ENCODE measurements at places on chromosomes 3 and 15.

- no peak for DNase-seq
Measured at GRCh38 chr15:83445643-83446042, 1.5 kb upstream of the SH3GL3 start.

DNA sequence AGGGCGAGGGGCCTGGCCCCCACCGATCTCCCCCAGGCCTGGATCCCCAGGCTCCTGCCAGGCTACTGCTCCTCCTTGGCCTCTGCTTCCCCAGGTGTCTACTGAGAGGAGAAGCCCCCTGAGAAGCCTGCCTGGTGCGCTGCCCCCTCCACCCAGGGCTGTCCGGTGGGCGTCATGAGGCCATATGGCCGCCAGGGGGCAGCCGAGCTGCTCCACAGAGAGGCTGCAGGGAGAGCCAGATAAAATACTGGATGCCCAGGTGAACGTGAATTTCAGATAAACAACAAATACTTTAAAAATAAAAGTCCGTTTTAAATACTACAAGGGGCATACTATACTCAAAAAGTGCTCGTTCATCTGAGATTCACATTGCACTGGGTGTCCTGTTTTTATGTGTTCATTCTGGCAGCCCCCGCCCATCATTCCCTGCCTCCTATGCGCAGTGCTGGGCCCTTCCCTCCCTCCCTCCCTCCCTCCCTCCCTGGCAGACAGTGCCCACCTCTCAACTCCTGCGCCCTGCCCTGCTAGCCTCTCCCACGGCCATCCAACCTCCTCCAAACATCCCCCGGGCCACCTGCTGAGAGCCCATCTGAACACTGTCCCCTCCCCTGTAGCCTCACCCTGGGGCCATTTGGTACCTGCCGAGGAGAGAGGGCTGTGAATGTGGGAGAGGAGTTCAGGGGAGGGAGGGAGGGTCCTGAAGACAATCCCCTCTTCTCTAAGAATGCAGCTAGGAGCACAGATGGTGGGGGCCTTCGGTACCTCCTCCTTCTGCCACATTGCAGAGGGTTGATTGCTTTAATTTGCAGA, 29.6 kb downstream of the PSTPIP1 start:
- DNase-seq = peak; percentile 62

DNA sequence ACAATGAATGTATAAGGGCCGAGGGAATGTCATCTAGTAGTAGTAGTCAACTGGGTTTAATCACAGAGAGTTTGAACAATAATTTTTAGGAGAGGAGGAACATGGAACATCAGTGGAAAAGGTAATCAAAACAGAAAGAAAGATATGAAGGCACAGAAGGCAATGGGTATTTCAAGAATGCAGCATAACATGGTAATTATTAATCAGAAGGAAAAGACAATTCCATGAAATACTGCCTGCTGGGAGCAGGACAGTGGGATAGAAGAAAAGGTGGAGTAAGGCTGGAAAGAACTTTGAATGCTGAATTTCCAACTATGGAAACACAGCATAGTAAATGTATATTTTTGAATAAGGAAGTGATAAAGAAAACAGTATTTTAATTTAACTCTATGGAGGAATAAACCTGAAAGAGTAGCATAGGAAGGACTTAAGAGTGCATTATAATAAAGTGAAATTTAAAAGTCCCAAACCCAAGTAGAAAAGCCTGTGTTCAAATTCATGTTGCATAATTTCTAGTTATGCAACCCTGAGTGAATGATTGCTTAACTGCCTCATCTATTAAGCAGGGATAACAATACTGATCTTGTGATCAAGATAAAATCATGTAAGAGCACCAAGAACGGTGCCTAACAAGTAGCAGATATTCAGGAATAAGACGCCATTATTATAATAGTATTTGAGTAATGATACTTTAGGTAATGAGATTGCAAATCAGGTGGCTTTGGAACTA, 357.7 kb downstream of the TBC1D5 start:
- no peak for DNase-seq

- no peak for DNase-seq
Measured at GRCh38 chr3:87468938-87469337, 192.6 kb upstream of the POU1F1 start.

DNA sequence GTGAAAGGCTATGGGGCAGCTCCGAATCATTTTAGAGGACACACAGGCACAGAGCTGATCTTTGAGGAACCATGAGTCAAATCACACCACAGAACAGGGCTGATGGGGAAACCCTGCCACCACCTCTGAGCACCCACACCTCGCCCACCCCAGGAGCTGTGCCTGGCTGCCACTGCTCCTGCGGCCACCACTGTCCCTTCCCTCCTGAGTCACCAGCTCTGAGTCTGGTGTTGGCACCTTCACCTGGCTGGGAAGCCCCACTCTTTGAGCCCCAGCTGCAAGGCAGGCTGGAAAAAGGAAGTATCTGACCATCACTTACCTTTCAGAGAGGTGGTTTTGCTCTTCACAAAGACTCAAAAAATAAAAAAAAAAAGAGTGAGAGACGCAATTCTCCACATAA, 63.6 kb upstream of the MEF2A start:
- no peak for DNase-seq

- DNase-seq = no peak
Measured at GRCh38 chr3:25476639-25477038, 48.6 kb downstream of the RARB start.

GRCh38 chr3:110773413-110773954, 298.1 kb upstream of the NECTIN3 start:
- DNase-seq = no peak

DNA sequence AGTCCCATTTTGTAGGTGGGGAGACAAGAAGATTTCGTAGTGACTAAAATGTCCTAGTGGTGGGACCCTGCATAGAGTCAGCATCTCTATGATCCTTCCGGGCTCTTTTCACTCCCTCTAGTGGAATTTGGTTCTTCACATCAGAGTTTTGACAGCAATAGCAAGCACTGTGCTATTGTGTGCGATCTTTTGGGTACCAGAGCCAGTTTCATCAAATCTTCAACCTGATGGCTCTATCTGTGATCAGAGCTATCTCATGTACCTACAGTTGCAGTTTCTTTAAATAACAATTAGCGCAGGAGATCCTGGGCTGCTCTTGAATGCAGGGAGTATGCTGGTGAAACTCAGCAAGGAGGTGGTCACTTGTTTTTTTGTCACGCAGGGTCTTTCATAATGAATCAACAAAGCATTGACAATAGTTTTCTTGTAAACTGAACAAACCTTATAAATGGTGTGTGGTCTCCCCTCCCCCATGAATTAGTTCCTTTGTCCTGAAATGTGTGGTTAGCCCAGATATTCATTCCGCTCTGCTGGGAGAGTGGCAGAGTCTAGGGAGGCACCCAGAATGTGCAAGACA, 257.2 kb upstream of the SOX2 start:
- DNase-seq = no peak

DNA sequence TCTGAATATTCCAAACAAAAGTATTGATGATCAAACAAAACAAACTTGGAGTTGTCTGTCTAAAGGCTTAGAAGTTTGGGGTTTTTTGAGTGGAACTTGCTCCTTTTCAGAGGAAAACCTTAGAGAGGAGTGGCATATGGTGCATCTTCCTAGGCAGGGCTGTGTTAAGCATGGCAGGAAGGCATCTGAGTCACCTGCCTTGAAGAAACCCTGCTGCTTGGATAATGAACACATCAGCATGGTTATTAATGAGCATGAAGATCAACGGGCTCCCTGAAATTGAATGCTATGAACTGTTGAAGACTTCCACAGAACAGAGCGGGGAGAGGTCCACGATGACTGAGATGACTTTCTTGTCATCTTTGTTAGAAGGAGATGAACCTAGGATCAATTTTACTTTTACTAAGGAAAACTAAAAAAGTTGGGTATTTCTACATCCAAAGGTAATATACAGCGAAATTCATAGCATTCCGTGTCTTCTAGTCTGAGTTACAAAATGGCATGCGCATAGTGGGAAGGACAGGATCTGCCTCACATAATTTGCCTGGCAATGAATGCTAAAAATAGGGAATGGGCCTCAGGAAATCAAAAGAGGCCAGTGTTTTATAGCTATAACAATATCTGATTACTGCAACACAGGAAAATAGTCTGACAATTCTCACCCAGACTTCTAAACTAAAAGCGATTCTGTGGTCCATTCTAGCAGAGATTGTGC, 11.6 kb upstream of the TMED3 start:
- DNase-seq = no peak

DNA sequence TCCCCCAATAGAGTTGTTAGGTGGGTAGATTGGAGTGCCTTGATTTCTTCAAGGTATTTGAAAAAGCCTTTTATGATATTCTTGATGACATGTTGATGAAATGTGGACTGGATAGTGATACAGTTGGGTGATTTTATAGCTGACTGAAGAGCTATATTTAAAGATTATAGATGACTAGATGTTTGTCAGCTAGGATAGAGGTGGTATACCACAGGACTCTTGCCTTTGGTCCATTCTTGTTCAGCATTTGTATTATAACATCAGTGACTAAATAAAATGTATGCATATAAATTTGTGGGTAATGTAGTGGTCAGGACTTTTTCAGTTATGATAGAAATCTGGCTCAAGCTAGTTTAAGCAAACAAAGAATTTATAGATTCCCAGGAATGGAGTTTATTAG, 143.9 kb downstream of the ZNF609 start:
- DNase-seq = no peak

- no peak for DNase-seq
Measured at GRCh38 chr3:169772305-169772896, 795 bp upstream of the MYNN start.

- DNase-seq = no peak
Measured at GRCh38 chr3:189486556-189486955, 144.6 kb upstream of the TP63 start.

GRCh38 chr15:65303687-65304380, 643 bp upstream of the RNU5B-1 start:
- no peak for DNase-seq

DNA sequence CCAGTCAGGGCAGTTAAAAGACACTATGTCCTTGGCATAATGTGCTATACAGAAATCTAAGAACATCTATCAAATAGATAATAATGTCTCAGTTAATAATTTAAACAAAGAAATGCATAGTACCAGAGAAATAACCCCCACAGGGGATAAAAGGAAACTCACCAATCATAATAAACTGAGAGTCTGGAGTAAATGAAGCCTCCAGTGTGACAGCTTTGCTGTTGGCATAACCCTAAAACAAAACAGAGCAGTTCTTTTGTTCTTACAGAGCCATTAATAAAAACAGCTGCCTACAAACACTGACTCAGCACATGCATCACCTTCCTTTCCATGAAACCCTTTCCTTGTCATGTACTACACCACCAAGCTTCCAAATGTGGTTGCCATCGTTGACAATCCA, 13.5 kb downstream of the PPM1M start:
- DNase-seq = no peak

GRCh38 chr15:74027688-74028087, 33.2 kb downstream of the PML start:
- DNase-seq = no peak

DNA sequence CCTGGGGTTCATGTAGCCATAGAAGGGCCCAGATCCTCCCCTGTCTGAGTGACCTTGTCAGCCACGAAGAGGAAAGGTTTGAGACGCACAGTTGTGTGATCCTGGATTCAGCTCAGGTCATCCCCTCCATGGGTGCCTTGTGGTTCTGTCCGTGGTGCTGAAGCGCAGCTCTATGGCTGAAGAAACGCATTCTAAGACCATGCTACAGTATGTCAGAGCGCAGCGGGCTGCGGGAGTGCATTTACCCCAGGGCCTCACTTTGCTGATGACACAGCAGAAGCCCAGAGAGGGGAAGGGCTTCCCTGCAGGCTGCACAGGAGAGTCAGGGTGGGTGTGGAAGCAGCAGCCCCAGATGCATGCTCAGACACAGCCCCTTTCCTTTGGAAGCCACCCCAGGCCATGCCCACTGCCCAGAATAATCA, 68.8 kb upstream of the IQSEC1 start:
- no peak for DNase-seq

- DNase-seq = no peak
Measured at GRCh38 chr3:132641837-132642538, 17.6 kb downstream of the ACAD11 start.

Measured in stimulated activated CD4-positive, alpha-beta T cell treated with anti-CD3 and anti-CD28 coated beads, Interleukin-12 subunit alpha, Interleukin-12 subunit beta, amount 100 ng/mL, for 24 hours (primary cell).